ENCODE measurements at places on chromosomes 3 and 15.

GRCh38 chr15:75928680-75929608 lies 25.3 kb downstream of the FBXO22 start:
- peak; percentile 71 for DNase-seq

- peak; percentile 55 for DNase-seq
Measured at GRCh38 chr15:92142242-92143232, 251.1 kb upstream of the ST8SIA2 start.

GRCh38 chr3:46829699-46830208 lies 33.5 kb downstream of the MYL3 start:
- DNase-seq: no peak

DNA sequence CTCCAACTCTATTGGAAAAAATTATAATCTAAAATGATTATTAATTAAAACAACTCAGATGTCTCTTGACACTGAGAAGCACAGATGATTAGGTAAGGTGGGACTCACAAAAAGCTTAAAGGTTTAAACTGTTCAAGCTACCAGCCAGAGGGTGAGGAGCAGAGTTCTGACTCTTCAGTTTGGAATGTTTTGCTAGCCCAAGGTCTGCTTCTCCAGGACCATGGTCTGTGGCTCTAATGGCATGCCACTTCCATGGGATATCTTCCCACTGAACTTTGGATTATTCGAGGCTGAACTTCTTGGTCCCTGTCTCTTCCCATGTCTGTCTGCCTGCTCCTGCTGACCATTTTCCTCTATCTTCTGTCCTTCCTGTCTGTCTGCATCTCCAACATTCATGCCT lies 49.2 kb downstream of the CACNA2D3 start:
- peak; percentile 72 for DNase-seq

GRCh38 chr3:58246148-58247047 lies 8.8 kb downstream of the ABHD6 start:
- DNase-seq: no peak

Measured in islet precursor cell (in vitro differentiated cells).